ENCODE measurements at places on chromosomes 3 and 15.

DNA sequence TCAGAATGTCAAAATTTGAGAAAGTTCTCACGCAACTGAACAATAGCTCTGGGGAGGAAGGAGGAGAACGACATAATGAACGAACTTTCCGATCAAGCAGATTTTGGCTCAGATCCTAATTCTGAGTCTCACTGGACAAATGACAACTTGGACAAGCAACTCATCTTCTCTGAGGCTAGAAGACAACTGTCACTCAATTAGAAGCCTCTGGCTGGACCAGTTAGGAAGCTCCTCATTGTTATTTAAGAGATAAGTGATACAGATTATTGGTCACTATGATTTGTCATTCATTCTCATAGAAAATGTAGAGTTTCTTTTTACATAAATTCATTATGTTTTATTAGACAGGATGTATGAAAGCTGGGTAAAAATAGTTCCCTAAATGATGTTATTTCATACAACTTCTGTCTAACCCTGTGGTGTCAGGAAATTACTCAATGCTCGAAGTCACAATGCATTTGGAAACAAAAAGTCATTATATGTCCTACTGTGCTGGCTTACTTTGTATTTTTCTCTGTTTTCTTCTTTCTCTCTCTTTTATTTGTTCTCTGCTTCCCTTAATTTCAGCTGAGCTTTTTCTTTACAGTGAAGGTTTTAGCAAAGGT is 11.0 kb upstream of the C3orf49 start:
- no peak for DNase-seq

DNA sequence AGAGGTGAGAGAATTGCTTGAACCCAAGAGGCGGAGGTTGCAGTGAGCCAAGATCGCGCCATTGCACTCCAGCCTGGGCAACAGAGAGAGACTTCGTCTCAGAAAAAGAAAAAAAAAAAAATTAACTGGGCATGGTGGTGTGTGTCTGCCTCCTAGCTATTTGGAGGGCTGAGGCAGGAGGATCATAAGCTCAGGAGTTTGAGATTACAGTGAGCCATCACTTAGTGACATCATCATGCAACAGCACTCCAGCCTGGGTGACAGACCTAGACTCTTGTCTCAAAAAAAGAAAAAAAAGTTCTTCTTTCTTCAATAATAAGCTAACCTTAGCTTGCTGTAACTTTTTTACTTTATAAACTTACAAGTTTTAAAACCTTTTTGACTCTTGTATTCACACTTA is 99.8 kb downstream of the SLMAP start:
- no peak for DNase-seq

DNA sequence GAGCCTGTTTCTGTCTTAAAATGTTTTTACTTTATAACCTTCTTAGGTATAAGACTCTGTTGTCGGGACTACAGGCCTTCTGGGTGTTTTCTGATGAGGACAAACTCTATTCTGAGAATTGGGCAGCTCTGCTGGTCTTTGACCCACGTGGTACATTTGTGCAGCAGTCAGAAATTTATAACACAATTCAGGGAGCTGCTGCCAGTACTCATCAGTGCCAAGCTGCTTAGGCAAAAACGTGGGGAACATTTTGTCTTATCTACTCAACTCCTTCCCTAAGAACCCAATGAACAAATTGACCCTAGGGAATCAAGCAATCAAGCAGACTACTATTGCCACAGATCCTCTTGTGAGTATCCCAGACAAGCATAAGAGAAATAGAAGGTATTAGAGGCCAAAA is 180.7 kb upstream of the PDZRN3 start:
- DNase-seq, result no peak

DNA sequence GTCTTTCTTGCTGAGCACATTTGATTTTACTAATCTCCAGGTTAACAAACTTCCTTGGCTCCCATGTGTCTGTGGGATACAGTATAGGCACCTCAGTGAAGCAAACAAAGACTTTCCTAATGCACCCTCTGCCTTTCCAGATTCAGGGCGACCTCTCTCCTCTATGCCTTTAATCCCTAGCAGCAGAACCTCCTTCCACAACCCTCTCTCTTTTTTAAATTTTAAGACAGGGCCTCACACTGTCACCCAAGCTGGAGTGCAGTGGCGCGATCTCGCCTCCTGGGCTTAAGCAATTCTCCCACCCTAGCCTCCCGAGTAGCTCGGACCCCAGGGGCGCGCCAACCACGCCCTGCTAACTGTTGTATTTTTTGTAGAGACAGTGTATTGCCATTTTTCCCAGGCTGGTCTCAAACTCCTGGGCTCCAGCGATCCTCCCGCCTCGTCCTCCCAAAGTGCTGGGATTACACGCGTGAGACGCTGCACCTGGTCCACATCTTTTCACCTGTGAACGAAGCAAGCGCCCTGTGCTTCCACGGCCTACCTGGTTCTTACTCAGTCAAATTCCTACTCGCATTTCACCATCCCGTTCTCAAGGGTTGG is 1.7 kb upstream of the HACD3 start:
- DNase-seq, result no peak

GRCh38 chr15:92231461-92231860 is 162.2 kb upstream of the ST8SIA2 start:
- no peak for DNase-seq

DNA sequence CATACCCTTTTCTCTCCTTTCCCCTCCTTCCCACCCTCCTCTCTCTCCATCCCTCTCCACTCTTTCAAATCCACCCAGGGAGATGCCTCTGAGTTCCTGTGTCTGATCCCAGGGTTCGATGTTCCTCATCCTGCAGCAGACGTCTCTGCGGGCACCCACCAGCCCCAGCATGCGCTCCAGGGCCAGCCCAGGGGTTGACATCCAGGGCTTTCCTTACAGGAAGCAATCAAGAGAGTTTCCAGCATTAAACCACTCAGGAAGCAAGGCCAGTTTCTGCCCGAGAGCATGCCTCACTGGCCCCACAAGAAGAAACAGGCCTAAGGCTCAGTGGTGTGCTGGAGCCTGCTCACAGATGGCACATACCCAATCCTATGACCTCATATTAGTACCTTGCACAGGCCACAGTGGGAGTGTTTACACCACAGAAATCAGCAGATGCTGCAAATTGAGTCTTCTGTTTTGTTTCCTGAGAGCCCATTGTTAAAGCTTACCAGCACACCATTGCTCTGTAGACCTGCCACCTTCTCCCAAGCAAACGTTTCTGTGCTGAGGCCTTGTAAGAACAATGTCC is 13.2 kb downstream of the SLC6A1 start:
- DNase-seq, result no peak

- DNase-seq, result no peak
Observed at GRCh38 chr15:89091627-89092220, 3.5 kb downstream of the ABHD2 start.

GRCh38 chr3:197718891-197719290 is 17.8 kb downstream of the RUBCN start:
- peak; percentile 88 for DNase-seq

DNA sequence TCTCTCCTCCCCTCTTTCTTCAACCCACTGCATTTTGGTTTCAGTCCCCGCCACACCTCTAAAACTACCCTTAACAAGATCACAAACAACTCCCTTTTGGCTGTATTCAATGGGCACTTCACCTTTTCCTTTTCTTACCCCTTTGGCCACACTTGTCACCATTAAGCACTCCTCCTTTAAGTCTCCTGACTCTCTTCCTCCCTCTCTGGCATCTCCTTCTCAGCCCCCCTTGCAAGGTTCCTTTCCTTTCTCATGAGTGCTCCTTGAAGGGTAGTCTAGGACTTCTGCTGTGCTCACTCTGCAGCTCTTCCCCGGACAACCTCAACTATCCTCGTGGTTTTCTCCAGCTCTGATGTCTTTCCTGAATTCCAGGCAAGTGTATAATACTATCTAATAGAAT is 103.7 kb downstream of the RPL22L1 start:
- DNase-seq, result no peak

DNA sequence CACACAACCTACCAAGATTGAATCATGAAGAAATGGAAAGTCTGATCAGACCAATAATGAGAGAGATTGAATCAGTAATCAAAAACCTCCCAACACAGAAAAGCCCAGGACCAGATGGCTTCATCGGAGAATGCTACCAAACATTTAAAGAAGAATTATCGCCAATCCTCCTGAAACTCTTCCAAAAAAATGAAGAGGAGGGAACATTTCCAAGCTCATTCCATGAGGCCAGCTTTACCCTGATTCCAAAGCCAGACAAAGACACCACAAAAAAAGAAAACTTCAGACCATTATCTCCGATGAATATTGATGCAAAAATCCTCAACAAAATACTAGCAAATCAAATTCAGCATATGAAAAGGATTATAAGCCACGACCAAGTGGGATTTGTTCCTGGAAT is 94.1 kb downstream of the SENP2 start:
- no peak for DNase-seq

- no peak for DNase-seq
Observed at GRCh38 chr3:62622553-62623174, 249.3 kb upstream of the FEZF2 start.

- no peak for DNase-seq
Observed at GRCh38 chr3:79906106-79906505, 138.3 kb upstream of the ROBO1 start.

DNA sequence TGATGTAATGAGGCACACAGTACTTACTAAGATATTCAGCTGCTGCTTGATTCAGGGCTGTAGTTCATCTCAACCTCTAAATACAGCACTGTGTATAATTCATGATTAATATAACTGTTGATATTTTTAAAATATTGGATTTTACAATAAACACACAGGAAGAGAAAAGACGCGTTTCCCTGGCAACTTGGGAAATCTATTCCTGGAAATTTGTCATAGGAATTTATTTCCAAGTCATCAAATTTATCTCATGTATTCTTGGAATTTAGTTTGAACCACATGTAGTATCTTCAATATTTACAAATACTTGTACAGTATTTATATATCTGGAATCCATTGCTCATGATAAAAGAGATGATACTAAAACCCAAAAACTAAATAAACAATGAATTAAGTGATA is 30.6 kb downstream of the EPHA3 start:
- no peak for DNase-seq

DNA sequence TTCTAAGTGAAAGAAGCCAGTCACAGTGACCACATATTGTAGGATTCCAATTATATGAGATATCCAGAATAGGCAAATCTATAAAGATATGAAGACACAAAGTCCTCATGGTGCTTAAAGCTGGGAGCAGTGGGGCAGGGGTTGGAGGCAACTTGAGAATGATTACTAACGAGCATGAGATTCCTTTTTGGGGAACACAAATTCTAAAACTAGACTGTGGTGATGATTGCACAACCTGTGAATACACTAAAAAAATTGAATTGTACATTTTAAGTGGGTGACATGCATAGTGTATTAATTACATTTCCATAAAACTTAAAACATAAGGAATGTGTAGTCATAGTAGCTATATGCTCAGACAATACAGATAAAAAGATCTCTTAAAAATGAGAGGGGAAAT is 103.2 kb downstream of the DPH6 start:
- no peak for DNase-seq

DNA sequence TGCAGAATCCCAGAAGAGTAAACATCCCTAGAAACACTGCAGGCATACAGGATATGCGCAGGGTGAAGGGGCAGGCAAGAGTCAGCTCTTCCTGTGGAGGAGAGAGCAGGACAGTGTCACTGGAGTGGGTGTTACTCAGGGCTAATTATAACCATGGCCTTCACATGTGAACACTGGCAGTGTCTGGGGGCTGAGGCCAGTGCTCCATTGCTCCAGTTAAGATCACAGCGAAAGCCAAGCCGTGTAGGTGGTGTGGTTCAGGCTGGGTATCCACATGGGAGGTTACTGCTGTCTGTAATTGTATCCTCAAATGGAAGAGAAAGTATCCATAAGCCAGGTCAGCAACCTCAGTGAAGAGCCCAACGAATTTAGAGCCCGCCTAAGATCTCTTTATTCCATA is 84.6 kb downstream of the MESD start:
- DNase-seq, result no peak

DNA sequence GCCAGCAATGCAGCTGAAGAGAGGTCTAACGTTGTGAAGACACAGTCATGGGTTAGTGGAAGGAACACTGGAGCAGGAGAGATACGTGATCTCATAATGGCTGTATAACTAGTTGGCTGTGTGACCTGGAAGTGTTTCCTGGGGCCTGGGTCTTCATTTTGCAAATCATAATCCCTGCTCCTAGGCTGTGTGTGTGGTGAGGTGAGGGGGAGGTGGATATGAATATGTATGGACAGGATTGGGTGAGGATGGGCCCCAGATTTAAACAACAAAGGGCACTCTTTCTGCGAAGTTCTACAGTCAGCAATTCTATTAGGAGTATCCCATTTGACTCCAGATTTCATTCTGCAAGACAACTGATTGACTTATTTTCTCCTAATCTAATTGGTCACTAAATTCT is 41.3 kb downstream of the ANKRD28 start:
- DNase-seq, result no peak

DNA sequence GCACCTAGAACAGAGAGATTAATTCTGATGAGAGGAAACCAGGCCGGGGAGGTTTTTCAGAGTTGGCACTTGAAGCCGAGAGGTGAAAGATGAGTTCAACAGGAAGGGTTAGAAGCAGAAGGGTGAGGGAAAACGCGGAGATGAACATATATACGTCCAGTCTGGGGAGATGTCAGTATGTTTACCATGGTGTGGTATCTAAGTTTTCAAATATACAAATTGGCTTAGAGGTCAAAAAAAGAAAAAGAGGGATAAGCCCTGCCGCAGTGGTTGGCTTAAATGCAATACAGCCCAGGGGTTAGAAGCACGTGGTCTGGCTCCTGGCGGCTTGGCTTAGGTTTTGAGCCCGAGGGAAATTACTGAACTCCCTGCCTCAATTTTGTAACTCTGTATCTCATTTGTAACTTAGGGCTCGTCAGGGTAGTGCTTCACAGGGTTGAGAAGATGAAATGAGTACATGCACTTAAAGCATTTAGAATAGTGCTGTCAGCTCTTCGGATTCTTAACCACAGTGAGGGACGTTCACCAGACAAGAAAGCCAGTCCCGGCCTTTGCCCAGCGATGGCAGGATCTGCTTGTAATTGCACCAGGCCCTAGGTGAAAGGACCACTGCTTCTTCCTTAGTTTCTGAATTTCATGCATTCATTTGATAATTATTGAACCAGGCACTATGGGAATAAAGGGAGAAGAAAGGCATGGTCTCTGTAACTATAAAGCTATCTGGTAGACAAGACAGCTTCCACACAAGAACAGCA is 6.4 kb downstream of the HES1 start:
- peak; percentile 83 for DNase-seq

GRCh38 chr3:69767571-69767970 is 28.3 kb downstream of the MITF start:
- DNase-seq, result no peak

GRCh38 chr3:166829896-166830295 is 550.2 kb downstream of the ZBBX start:
- no peak for DNase-seq

GRCh38 chr15:80171787-80172186 is 19.0 kb downstream of the FAH start:
- no peak for DNase-seq

- DNase-seq, result no peak
Observed at GRCh38 chr3:26631390-26631738, 8.8 kb downstream of the LRRC3B start.

GRCh38 chr3:72390841-72391240 is 457.4 kb downstream of the SHQ1 start:
- no peak for DNase-seq

GRCh38 chr3:60812502-60812901 is 438.8 kb downstream of the FHIT start:
- DNase-seq, result no peak

GRCh38 chr15:52362497-52362896 is 66.9 kb upstream of the MYO5C start:
- no peak for DNase-seq
